ENCODE measurements at places on chromosomes 13 and 19.

DNA sequence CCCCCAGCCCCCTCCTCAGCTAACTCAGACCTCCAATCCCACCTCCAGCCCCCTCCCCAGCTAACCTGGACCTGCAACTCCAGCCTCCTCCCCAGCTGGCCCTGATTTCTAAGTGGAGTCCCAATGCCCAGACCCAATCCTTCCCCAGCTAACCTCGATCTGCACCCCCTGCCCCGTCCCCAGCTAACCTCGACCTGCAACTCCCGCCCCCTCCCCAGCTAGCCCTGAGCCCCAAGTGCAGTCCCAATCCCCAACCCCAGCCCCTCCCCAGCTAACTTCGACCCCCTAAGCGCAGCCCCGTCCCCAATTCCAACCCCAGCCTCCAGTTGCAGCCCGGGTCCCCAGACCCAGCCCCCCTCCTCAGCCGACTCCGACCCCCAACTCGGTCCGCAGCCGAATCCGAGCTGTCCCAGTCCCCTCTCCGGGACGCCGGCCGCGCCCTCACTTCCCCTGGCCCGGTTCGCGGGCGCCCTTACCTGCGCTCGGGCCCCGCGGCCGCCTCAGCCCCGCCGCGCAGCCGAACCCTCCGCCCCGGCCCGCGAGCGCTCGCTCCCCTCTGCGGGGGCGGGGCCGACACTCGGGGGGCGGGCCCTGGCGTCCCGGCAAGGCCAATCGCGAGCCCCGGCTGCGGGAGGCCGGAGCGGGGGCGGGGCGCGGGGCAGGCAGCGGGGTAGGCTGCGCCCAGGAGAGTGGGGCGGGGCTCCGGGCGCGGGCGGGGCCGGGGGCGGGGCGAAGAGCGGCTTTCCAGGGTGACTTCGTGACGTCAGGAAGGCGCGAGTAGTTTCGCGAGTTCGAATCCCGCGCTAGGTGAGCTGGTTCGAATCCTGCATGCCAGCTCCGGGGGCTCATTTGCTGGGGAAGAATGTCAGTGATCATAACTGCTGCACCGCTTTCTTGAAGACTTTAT lies at the start of gene GNG7:
Gene GNG7, minus strand, starts transcription at position 525 of the 907 bp plus-strand sequence. CDS start 182,006 bp downstream, outside the sequence.
- peak; percentile 46 for DNase-seq

- DNase-seq: no peak
Measured at GRCh38 chr13:71851498-71852409, 15.2 kb downstream of the DACH1 start.

- DNase-seq: no peak
Measured at GRCh38 chr19:37951816-37952210, 44.8 kb downstream of the SIPA1L3 start.

GRCh38 chr19:3671680-3672574 lies 28.3 kb downstream of the PIP5K1C start:
- no peak for DNase-seq

DNA sequence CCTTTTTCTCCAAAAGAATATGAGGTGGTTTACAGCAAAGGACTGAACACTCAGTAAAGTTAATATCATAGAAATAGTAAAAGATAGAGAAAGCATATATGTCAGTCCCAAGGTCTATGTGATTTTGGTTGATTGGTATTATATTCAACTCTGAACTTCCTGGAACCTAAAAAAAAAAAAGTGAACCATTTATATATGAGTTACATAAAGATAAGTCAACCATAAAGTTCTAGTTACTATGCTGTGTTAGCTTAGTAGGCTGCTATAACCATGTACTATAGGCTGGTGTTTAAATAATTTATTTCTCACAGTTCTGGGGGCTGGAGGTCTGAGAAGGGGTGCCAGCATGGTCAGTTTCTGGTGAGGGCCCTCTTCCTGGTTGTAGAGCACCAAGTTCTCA lies 475.6 kb downstream of the KLF12 start:
- DNase-seq: no peak

GRCh38 chr19:2678044-2678671 lies 24.3 kb downstream of the GNG7 start:
- no peak for DNase-seq

GRCh38 chr19:49142866-49143335 lies 12.3 kb downstream of the HRC start:
- DNase-seq: peak; percentile 75

- DNase-seq: no peak
Measured at GRCh38 chr13:74774264-74774663, 640.1 kb upstream of the KLF12 start.
